ENCODE measurements at places on chromosomes 7 and 10. TPM values are rescaled to one million over a fixed set of nuclear protein-coding genes. Genes with fewer than 3 reads are reported as not detected.

GARIN1A gene
- total RNA-seq: 4.1 TPM

IFIT2 gene
- total RNA-seq: 2.3 TPM

PTPN20 gene
- total RNA-seq: not detected

SYCE1 gene
- total RNA-seq: not detected

CRYGN gene
- 9.4 TPM for total RNA-seq

GRIFIN gene
- not detected for total RNA-seq

DNA sequence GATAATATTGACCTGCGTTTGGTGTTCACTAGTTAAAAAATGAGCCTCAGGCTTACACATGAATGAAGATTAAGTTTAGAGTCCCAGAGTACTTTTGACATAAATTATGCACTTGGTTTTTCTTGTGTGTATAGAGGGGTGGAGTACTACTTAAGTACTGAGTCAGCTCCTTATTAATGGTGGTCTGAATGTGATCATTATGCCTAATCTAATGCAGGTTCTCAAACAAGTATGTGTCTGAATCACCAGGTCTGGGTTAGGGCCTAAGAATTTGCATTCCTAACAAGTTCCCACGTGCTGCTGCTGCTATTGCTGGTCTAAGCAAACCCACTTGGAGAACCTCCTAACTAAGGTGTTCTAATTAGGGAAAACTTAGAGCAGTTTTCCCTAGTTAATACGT, 30.7 kb upstream of the STOX1 start:
- no peaks in the 10 kb centered on the region for H3K4me1 ChIP-seq
- H3K4me3 ChIP-seq: no peak overlapping the region
- H3K27me3 ChIP-seq: no peaks in the 10 kb centered on the region
- H3K27ac ChIP-seq: peak overlapping the region; percentile 11

DNA sequence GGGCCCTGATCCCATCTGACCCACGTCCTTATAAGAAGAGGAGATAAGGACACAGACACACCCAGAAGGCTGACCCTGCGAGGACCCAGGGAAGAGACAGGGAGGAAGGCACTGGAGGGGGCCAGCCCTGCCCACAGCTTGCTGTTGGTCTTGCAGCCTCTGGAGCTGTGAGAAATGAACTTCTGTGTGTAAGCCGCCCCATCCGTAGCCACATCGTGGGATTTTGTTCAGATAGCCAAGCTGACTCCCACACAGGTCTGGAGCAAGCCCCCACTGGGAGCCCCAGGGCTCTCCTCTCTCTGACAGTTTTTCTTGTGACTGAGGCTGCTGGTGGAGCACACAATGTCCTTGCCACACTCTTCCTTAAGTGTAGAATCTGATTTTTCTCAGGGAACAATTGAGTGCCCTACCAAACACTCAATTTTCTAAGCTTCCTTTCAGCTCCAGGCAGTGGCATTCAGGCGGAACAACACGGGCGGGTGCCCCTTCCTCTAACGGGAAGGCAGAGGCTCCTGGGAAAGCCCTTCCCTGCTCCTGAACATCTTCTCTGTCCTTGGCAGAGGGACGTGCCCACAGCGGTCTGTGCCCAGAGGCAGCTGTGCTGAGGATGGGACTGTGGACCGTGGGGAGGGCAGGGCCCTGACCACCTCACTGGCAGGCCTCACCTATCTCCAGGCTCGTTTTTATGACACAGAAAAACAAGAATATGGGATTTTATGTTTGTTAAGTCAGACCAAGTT, 160.6 kb upstream of the SHH start:
- H3K27me3 ChIP-seq: peaks cover 38% of the 10 kb centered on the region
- H3K4me1 ChIP-seq: no peaks in the 10 kb centered on the region
- no peak overlapping the region for H3K4me3 ChIP-seq

DNA sequence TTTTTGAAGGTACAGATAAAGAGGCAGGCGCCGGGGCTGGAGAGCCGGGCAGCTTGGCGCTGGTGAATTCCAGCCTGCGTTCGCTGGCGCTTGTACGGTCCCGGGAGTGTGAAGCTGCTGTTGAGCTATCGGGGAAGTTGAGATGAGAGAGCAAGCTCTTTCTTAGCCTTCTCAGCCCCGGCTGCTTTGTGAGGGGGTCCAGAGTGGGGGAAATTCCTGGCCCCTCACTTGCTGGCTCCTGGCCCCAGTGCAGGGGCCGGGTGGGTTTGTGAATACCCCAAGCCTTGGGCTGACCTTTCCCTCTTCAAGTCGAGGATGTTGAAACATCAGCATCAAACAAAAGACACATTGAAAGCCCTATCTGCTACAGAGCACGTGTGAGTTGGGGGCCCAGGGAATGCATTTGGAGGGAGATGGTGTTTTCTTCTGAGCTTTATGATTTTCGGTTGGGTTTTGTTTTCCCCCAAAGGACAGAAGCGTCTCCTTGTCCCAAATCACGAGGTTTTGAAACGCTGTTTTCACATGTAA, 2.7 kb downstream of the ZMIZ1 start:
- no peaks in the 10 kb centered on the region for H3K27me3 ChIP-seq
- peak overlapping the region; percentile 94 for H3K27ac ChIP-seq
- no peak for DNase-seq

DNA sequence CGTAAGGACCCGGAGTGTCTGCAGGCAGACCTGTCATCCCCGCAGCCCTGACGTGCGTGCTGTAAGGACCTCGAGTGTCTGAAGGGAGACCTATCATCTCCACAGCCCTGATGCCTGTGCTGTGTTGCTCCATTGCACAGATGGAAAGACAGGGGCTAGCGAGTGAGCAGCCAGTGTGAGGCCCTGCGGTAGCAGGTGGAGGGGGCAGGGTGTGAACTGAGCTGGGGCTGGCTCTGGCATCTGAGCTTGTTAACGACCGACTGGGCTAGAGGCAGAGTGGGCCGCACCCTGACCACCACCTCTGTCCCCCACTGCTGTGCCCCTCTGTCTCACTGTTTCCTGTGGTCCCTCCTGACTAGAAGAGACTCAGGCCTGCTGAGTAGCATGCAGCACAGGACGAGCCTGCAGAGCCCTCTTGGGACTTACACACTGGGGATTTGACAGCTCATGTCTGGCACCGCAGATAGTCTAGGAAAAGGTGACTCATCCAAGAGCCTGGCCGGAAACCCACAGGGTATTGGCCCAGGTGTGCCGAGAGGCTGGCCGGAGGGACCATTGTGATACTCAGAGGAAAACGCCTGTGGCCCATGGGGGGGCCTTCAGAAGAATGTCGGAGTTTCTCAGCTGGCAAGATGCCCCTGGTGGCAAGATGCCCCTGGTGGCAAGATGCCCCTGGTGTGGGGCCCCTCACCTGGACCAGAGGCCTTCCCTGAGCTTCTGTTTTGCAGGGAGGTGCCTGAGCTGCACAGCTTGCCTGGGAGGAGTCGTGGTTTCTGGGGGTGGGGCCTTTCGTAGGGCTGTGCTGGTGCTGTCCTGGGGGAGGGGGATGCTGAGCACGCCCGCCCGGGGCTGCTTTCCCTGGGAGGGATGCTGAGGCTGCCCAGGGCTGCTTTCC, 34.3 kb downstream of the INPP5A start:
- DNase-seq: no peak
- H3K27ac ChIP-seq: peak overlapping the region; percentile 81
- peaks cover 18% of the 10 kb centered on the region for H3K4me1 ChIP-seq
- no peaks in the 10 kb centered on the region for H3K36me3 ChIP-seq
- H3K27me3 ChIP-seq: no peaks in the 10 kb centered on the region

- H3K4me3 ChIP-seq: peak overlapping the region; percentile 42
- H3K27ac ChIP-seq: peak overlapping the region; percentile 93
- H3K4me1 ChIP-seq: peaks cover 42% of the 10 kb centered on the region
- H3K27me3 ChIP-seq: no peaks in the 10 kb centered on the region
- DNase-seq: no peak
- H3K36me3 ChIP-seq: peaks cover 21% of the 10 kb centered on the region
Measured at GRCh38 chr10:29702273-29703164, 67.7 kb upstream of the SVIL start.

DNA sequence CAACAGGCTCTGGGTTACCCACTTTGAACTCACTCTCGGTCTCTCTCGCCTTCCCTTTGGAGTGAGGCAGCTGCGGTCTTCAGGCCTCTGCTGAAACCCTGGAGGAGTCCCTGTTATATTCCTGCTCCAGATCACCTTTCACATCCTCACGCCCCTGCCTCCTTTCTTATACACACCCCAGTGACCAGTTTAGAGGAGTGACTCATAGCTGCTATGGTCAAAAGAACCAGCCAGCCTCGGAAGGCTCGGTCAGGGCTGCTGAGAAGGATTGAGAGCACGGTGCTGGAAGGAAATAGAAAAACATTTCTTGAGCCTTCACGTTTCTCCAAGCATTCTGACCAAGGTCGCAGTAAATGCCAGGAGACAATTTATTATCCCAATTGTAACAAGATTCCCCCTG, 28.3 kb upstream of the SVOPL start:
- no peaks in the 10 kb centered on the region for H3K27me3 ChIP-seq
- no peak overlapping the region for H3K27ac ChIP-seq
- no peaks in the 10 kb centered on the region for H3K36me3 ChIP-seq
- peaks cover 8% of the 10 kb centered on the region for H3K4me1 ChIP-seq
- H3K4me3 ChIP-seq: no peak overlapping the region
- DNase-seq: no peak

- peak overlapping the region; percentile 51 for H3K27ac ChIP-seq
- peaks cover 46% of the 10 kb centered on the region for H3K36me3 ChIP-seq
- DNase-seq: no peak
- H3K4me1 ChIP-seq: peaks cover 36% of the 10 kb centered on the region
- H3K4me3 ChIP-seq: no peak overlapping the region
Measured at GRCh38 chr7:107982918-107983389, 20.0 kb downstream of the LAMB1 start.

- H3K4me3 ChIP-seq: no peak overlapping the region
- H3K27ac ChIP-seq: peak overlapping the region; percentile 74
- no peaks in the 10 kb centered on the region for H3K27me3 ChIP-seq
Measured at GRCh38 chr7:16212610-16213009, 208.7 kb downstream of the CRPPA start.

DNA sequence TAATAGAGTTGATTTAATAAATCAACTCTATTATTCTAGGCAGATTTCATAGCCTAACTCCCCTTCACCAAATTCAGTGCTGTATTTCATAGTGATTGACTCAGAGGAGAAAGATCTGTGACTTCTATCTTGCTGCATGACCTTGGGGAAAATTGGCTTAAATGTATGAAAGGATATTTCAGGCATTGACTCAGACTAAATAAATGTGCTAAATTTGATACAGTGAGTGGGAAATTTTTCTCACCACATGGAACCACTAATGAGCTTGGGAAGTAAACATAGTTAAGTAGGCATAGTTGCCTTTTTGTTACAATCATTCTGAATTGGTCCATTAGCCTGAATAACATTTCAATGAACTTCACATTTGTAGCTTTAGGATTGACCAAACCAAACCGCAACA, 89.0 kb upstream of the PRPS1L1 start:
- H3K4me1 ChIP-seq: peaks cover 42% of the 10 kb centered on the region
- no peak overlapping the region for H3K27ac ChIP-seq
- H3K36me3 ChIP-seq: no peaks in the 10 kb centered on the region
- H3K27me3 ChIP-seq: no peaks in the 10 kb centered on the region
- no peak for DNase-seq

- no peak overlapping the region for H3K27ac ChIP-seq
- H3K36me3 ChIP-seq: peaks cover 8% of the 10 kb centered on the region
- H3K4me3 ChIP-seq: no peak overlapping the region
- no peaks in the 10 kb centered on the region for H3K27me3 ChIP-seq
Measured at GRCh38 chr10:50582046-50582445, 41.7 kb downstream of the SGMS1 start.

- peak overlapping the region; percentile 84 for H3K4me3 ChIP-seq
- H3K27me3 ChIP-seq: no peaks in the 10 kb centered on the region
- H3K4me1 ChIP-seq: peaks cover 47% of the 10 kb centered on the region
- H3K27ac ChIP-seq: peak overlapping the region; percentile 87
- DNase-seq: peak; percentile 62
Measured at GRCh38 chr7:148699024-148699781, 500 bp downstream of the CUL1 start.

DNA sequence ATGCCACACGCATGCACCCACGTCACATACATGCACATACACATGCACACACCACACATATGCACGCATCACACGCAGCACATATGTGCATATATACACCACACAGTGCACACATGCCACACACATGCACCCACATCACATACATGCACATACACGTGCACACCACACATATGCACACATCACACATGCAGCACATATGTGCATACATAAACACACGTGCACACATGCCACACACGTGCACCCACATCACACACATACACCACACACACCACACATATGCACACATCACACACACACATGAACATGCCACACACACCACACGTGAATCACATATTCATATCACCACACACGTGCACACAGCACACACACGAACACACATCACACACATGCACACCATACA, 338.8 kb downstream of the PTPRN2 start:
- no peak overlapping the region for H3K4me3 ChIP-seq
- no peaks in the 10 kb centered on the region for H3K27me3 ChIP-seq
- H3K4me1 ChIP-seq: no peaks in the 10 kb centered on the region
- no peaks in the 10 kb centered on the region for H3K36me3 ChIP-seq

DNA sequence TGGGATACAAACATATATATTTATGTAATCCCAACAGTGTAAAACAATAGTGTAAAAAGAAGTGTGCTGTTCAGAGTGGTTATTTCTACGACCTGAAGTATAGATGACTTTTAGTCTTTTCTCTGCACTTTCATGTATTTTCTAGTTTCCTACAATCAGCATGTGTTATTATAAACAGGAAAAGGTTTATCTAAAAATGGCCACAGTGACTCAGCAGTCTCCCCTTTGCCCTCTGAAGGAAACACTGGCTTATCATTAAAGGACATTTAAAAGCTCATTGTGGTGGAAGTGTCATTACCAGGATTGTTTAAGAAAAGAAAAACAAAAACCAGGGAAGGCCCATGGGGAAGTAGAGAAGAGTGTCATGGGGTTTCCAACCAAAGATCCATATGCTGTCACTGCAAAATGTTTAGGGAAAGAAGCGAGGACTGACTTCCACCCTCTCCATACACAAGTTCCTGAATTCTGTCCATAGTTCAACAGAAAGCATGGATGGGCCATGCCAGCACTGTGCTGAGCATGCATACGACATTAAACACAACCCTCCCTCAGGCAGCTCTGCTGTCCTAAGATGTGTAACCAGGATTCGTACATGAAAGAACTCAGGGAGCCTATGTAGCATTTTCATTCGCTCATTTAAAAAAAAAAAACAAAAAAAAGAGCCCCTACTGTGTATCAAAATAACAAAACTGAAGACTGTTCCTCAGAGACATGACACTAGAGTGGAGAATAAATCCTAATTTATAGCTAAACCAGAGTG, 10.2 kb downstream of the CYREN start:
- H3K4me1 ChIP-seq: peaks cover 13% of the 10 kb centered on the region
- H3K27ac ChIP-seq: peak overlapping the region; percentile 62
- no peak for DNase-seq
- H3K27me3 ChIP-seq: no peaks in the 10 kb centered on the region

Data from mesothelial cell of epicardium (in vitro differentiated cells).